ENCODE measurements at places on chromosomes 16 and 17.

GRCh38 chr17:44363613-44364159, at the start of gene FAM171A2:
TSS of gene FAM171A2 (minus strand) at chr17:44363853. CDS start at chr17:44363714, 139 bp downstream.
- peak; percentile 59 for ATAC-seq

DNA sequence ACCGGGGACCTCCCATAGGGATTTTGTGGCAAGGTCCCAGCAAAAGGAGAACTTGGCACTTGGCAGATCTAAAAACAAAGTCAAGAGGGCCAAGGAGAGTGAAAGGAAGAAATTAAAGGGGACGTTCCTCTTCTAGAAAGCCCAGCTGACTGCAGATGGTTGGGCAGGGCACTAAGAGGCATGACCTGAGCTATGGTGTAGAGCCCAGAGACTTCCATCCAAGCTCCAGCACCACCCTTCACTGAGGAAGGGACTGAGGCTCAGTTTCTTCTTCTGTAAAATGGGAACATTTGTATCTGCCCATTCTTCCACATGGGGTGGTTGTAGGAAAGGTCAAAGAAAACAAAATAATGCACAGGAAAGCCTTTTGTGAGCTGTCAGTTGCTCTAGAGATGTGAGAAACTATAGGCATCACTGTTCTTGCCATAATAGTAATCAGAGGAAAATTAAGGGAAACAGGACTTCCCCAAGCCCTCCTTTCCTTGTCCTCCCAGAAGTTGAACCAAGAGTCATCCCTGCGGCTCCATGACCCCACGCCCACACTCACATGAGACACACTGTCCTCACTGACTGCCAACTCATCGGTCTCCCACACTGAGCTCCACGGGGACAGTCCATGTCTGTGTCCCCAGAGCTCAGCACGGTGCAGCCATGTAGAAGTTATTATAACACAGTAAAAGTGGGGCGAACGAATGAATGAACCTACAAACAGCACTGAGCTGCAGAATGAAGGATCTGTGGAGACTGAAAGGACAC, 10.4 kb downstream of the CD300LF start:
- ATAC-seq = no peak

GRCh38 chr16:79079656-79080420, 520.7 kb downstream of the MAF start:
- no peak for ATAC-seq

GRCh38 chr16:49492896-49493626, 119.5 kb downstream of the C16orf78 start:
- no peak for ATAC-seq

GRCh38 chr17:17712268-17712924, 31.1 kb downstream of the RAI1 start:
- peak; percentile 7 for ATAC-seq

GRCh38 chr17:22128723-22129122, 436.4 kb downstream of the KCNJ18 start:
- no peak for ATAC-seq

DNA sequence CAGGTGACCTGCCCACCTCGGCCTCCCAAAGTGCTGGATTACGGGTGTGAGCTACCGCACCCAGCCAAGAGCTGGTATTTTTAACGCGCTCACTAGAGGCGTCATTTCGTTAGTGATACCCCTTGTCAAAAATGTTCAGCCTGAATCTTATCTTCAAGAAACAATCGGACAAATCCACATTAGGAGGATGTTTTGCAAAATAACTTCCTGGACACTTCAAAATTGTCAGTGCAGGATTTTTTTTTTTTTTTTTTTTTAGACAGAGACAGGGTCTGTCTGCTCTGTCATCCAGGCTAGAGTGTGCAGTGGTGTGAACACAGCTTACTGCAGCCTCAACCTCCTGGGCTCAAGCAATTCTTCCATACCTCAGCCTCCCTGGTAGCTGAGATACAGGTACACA, 63.0 kb downstream of the RMI2 start:
- ATAC-seq = no peak

GRCh38 chr17:31843070-31843745, 15.8 kb downstream of the COPRS start:
- ATAC-seq = peak; percentile 10

DNA sequence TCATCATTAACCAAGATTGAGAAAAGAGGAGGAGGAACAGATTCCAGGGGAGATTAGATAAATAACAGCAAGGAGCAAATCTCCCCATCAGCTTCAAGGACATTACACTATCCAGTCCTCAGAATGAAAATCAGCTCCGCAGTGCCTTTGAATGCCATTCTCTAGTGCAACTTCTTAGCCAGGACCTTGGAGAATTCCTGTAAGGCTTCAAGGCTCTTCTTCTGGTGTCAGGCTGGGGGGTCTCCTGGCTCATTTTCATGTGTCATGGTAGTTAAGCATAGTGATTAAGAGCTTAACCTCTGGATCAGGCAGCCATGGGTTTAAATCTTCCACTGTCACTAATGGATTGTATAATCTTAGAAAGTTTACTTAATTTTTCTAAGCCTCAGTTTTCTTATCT, 137.3 kb upstream of the CCL2 start:
- ATAC-seq = no peak

DNA sequence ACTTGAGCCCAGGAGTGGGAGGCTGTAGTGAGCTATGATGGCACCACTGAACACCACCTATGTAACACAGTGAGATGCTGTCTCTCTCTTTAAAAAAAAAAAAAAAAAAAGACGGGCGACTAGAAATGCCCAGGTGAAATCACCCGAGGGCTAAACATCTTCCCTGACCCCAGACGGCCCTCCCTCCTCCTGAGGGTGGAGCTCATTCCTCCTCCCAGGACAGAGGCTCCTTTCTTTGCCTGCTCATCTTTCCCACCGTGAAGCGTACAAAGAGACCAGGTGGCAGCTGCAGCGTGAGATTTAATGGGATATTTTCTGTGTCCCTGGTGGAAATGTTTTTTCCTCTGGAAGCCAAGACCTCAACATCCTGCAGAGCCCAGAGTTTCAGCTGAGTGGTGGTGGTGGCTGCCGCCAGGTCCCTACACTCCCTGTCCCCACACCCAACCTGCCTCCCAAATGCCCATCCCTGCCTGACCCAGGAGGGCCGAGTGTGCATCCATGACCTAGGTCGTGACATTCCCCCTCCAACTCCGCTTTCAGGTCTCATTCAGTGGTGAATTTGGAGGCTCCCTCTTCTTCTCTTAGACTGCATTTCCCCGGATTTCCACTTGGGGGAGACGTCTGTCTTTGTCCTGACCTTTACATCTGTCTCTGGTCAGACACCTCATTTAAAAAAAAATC, 14.4 kb upstream of the GPRC5B start:
- peak; percentile 32 for ATAC-seq

GRCh38 chr16:14310519-14310991, 239.4 kb downstream of the MRTFB start:
- no peak for ATAC-seq

- no peak for ATAC-seq
Observed at GRCh38 chr17:77839698-77840512, 118.6 kb upstream of the TNRC6C start.

GRCh38 chr16:88389621-88390160, 6.9 kb downstream of the ZNF469 start:
- no peak for ATAC-seq

GRCh38 chr17:50151937-50152547, 1.6 kb upstream of the PPP1R9B start:
- peak; percentile 37 for ATAC-seq

- ATAC-seq = no peak
Observed at GRCh38 chr17:21160401-21160800, 33.6 kb downstream of the DHRS7B start.

DNA sequence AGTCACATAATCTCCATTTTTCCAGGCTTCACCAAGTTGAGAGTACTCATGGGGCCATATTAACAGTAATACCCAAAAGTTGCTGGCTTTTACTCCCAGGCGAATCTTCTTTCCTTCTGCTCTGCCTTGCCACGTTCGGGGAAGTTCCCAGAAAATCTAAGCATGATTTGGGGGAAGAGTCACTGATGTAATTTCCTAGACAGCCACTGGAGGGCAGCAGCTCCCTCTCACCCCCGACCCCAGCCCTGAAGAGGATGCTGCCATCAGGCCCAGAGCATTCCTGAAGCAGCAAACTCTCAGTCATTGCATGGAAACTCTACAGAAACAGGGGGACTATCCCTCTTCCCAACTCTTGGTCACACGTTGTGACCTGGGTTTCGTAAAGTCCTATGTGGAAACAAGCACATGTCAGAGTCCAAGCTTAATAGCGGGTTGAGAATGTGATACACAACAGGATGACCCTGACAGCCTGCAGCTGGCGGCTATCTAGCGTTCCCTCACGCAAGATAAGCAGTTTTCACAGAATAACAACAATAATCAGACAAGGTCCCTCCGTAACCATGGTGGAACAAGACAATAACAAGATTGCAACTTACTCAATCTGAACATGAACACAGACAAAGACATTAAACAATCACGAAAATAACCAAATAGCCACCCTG, 43.8 kb upstream of the DHX40 start:
- peak; percentile 72 for ATAC-seq

DNA sequence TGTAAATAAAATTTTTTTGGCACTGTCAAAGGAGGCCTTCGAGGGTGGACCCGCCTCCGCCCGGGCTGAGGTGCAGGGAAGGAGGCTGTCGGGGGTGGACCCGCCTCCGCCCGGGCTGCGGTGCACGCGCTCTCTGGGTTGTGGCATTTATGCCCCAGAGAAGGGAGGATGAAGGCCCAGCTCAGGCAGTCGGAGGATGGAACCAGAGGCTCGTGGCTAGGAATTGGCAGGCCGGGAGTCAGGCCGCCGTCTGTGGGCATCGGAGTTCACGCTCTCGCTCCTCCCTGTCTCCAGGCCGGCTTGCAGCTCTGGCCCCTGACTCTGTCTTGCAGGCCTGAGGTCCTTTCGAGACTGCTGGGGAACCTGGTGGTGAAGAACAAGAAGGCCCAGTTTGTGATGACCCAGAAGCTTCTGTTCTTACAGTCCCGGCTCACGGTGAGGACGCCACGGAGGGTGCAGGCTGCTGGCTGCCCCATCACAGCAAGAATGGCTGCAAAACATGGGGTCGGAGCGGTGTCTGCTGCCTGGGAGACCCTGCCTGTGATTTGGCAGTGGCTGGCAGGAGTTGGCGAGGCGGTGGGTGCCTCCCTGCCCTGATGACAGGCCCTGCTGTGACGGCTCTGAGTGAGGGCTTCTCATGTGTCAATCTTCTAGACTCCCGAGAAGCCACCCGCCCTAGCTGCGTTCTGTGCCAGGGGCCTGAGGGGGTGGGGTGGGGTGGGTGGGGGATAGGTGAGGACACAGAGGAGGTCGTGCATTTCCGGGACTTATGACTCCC, 5.9 kb downstream of the TELO2 start:
- ATAC-seq = no peak

GRCh38 chr17:6995500-6996255, at the start of gene ALOX12:
TSS of gene ALOX12 (plus strand) at chr17:6996049. CDS start at chr17:6996118, 69 bp downstream.
- peak; percentile 95 for ATAC-seq

GRCh38 chr16:14164916-14165662, 94.0 kb downstream of the MRTFB start:
- no peak for ATAC-seq

GRCh38 chr16:325375-326145, 27.0 kb downstream of the AXIN1 start:
- no peak for ATAC-seq

GRCh38 chr17:6471531-6472465, 27.5 kb downstream of the PIMREG start:
- ATAC-seq = no peak

DNA sequence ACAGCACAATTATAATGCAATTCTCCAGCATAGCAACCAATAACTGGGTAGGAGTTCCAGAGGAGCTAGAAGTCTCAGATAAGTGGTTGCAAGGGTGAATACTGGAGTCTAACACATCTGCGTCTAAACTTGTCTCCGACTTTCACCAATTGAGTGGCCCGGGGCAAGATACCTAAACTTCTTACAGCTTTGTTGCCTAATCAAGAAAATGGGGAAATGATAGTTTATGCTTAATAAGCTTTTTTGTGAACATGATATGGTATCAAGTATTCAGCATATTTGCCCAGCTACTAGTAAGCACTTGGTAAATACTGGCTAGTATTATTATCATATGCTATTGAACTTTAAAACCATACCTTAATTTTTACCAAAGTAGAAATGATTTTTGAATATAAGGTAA, 183.5 kb downstream of the KCNJ2 start:
- no peak for ATAC-seq

- peak; percentile 90 for ATAC-seq
Observed at GRCh38 chr16:47574091-47575054, 113.2 kb downstream of the PHKB start.

DNA sequence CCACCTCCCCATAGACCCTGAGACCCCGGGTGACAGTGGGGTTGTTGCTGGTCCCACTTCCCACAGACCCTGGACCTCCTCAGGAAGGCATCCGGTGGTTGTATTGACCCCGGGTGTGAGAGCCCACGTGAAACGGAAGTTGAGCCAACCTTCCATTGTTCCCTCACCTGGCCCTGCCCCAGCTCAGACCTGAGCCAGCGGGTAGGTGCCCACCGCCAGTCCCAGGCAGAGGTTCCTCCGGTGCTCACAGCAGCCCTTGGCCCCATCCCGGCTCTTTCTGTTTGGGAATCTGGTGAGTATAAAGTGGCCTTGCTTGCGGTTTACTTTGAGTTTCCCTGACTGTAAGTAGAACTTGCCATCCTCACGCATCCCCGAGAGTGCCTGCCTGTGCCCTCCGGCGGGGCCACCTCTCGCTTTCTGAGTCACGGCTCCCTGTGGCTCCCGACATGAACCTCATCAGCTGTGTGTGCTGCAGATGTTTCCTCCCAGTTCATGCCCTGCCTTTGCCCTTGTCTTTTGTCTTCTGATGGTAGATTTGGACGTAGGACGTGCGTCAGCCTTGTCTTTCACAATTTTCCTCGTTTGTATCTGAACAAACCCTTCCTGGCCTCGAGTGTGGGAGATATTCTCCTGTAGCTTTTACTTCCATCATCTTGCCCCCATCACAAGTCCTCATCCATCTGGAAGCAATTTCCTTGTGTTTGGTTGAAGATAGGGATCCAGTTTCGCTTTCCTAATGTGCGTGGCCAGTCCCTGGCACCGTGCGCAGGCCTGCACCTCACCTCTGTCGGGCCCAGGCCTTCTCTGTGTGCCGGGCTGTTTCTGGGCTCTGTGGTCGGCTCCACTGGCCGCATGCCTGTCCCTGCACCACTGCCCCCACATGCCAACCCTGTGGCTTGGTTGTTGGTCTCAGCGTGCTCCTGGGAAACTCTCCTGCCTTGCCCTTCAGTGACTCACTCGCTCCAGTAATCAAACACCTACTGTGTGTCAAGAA, 76.0 kb downstream of the METRNL start:
- peak; percentile 40 for ATAC-seq

DNA sequence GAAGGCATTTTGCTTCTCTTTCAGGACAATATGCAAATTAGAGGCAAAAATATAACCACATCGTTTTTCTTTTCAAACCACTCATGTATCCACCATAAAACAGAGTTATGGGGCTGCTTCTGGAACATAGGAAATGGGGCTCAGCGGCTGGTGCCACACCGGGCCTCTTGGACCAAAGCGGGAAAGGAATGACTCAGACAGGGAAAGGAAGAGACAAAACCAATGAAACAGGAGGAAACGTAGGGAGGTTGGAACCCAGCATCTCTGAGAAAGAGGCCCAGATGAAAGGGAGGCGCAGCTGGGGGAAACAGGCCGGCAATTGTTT, 28.5 kb downstream of the CUEDC1 start:
- ATAC-seq = no peak

GRCh38 chr16:65041667-65042066, 80.2 kb downstream of the CDH11 start:
- no peak for ATAC-seq

Measured in esophagus mucosa (tissue), 1 donor.